ENCODE measurements at places on chromosomes 16 and 17. TPM values are rescaled to one million over a fixed set of nuclear protein-coding genes. Genes with fewer than 3 reads are reported as not detected.

DNA sequence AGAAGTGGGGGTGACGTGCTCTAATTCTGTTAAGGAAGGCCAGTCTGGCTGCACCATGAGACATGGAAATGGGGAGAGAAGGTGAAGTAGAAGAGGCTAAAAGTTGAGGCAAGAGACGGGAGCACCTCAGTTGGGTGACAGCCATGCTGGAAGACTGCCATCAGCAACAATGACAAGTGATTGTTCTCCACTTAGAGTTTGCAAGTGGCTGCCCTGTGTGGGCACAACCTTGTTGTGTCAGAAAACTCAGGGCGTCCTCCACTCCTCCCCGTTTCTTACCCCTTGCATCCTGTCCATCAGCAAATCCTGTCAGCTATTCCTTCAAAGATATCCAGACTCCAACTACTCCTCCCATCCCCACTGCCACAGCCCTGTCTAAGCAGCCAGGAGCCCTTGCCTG lies 17.6 kb downstream of the CES1 start:
- DNase-seq = no peak

GRCh38 chr16:31198207-31198882 lies 4.2 kb downstream of the PYCARD start:
- DNase-seq = no peak

GRCh38 chr17:36856903-36857381 lies 80.3 kb upstream of the LHX1 start:
- DNase-seq = no peak

GRCh38 chr17:7191069-7191468 lies 11.9 kb upstream of the ASGR1 start:
- DNase-seq = no peak

DNA sequence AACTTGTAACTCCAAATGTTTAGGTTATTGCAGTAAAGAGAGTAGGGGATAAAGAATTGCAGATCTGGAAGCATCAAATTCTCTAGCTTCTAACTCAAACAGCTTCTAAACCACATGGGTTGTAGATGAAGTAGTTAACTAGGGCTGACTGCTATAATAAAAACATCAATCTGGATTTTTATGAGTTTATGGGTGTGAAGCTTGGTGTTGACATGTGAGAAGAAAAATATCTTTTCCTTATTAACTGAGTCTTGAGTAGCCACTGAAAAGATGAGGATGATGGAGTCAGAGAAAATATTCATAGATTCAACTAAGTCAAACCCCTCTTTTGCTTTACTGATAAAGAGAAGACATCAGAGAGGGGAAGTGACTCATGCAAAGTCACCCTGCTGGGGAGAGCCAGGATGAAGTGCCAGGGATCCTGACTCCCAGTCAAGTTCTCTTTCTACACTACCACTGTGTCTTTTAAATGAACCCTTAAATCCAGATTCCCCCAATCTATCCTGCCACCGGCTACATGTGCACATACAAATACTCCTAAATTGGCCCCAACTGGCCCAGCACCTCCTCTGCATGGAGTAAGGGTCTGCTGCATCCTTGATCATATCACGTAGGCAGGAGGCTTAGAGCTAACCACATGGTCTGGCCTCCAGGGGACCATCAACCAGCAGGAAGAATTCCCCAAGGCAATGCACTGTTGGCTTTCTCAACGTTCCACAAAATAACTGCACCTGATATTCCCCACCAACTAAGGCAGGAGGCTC lies 264.0 kb upstream of the CCL2 start:
- no peak for DNase-seq

GRCh38 chr17:30253312-30253711 lies 17.8 kb upstream of the SLC6A4 start:
- no peak for DNase-seq

GRCh38 chr16:68281368-68282063 lies 17.2 kb downstream of the SLC7A6 start:
- DNase-seq = no peak

DNA sequence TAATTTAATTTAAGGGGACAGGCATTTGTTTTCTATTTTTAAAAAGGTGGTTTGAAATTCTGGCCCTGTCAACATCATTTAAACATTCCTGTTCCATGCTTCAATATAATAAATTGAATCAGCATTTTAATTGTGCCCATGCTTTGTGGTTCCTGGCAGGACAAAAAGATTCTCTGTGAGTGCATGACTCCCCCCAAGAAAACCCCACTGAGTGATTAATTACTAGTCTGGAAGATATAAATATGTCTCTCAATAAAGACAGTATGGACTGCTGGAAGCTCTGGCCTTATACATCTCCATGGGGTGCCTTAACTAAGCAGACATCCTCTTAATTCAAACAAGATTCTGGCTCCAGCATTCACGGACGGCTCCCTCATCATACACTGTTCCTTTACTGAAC lies 95.0 kb upstream of the PSMD7 start:
- no peak for DNase-seq

DNA sequence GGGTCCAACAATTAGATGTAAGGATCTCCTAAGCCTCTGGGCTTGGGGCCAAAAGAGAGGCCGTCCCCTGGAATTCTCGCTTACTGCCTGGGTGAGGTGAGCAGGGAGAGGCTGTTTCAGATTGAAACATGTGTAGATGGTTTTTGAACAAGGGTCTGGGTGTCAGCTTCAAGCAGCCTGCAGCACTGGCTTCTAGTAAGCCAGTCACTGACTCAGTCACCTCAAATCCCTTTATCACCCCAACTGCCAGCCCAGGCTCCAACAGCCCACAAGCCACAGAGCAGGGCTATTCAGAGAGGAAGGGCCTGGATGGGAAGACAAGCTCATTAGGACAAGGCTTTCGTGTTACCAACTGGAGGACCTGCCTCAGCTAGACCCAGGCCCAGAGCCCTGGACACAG lies 180.2 kb downstream of the CCT6B start:
- no peak for DNase-seq

DNA sequence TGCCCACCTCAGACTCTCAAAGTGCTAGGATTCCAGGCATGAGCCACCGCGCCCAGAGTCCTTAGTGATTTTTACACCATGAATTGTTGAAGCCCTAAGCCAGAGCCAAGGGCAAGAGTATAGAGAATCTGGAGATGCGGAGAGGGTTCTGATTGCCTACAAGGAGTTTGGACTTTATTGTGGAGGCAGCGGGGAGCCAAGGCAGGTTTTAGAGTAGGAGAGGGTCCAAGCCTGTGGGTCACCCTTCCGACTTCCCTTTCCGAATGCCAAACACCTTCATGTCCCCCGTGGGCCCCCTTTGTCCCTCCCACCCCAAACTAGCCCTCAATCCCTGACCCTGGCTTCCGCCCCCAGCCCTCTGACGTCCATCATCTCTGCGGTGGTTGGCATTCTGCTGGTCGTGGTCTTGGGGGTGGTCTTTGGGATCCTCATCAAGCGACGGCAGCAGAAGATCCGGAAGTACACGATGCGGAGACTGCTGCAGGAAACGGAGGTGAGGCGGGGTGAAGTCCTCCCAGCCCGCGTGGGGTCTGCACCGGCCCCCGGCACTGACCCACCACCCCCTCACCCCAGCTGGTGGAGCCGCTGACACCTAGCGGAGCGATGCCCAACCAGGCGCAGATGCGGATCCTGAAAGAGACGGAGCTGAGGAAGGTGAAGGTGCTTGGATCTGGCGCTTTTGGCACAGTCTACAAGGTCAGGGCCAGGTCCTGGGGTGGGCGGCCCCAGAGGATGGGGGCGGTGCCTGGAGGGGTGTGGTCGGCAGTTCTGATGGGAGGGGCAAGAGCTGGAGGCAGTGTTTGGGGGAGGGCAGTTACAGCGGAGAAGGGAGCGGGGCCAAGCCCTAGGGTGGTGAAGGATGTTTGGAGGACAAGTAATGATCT lies 7.1 kb downstream of the MIEN1 start:
- peak; percentile 76 for DNase-seq

- DNase-seq = no peak
Measured at GRCh38 chr17:2374549-2375285, 26.1 kb downstream of the MNT start.

GRCh38 chr16:23499801-23500200 lies 10.5 kb downstream of the GGA2 start:
- peak; percentile 52 for DNase-seq

- DNase-seq = no peak
Measured at GRCh38 chr17:17032131-17032692, 10.0 kb upstream of the MPRIP start.

DNA sequence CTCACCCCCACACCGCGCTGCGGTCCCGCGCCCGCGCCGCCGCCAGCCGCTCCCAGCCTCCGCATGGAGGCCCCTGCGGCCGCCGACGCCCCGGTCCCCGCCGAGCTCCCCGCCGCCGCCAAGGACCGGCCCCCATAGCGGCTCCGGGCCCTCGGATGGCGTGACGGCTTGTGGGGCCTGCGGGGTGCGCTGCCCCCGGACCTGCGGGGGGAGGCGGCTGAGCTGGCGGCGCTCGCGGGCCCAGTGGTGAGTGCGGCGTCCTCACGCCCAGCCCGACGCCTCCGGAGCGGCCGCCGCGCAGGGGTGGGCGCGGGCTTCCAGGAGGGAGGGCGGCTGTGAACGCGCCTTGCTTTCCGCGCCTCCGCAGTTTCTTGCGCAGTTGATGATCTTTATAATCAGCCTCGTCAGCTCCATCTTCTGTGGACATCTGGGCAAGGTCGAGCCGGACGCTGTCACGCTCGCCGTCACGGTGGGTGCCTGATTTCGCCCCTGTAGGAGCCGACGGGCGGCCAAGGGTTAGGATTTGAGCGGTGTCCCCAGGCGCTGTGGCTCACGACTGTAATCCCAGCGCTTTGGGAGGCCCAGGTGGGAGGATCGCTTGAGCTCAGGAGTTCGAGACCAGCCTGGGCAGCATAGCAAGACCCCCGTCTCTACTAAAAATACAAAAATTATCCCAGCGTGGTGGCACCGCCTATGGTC lies 46.4 kb downstream of the SLC47A1 start:
- DNase-seq = peak; percentile 30

GRCh38 chr17:19579192-19579761 lies 45.6 kb downstream of the SLC47A1 start:
- DNase-seq = peak; percentile 35

DNA sequence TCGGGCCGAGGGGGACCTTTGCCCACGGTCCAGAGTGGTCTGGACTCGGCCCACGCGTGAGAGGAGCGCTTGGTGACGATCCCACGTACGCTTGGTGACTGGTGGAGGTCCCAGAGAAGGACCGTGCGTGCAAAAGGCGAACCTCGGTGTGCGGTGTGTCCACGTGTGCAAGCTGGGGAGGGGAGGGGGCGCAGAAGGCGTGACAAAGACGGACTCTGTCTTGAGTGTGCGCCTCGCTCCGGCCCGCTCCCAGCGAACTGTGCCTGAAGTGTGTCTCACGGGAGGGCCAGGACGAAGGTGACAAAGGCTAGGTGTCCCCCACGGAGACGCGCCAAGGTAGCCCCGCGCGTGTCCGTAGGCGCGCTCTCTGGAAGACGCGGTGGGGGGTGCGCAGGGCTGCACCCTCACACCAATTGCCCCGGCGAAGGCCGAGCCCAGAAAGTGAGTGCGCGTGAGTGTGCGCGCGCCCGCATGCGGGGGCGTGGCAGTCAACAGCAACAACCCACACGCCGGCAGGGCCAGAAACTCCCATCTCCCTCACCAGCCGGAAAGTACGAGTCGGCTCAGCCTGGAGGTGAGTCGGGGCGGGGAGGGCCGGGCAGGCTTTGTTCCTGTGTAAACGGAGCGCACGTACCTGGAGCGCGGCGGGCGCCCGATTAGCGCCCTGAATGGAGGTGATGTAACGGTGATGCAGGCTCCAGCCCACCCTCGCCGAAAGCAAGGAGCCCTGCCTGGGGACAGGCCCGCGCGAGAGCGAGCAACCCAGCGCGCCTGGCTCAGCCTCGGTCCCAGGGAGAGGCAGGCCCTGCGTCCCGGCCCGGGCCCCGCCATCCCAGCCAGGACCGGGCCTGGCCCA lies at the start of gene GPRC5C:
Gene GPRC5C, plus strand, starts transcription at position 521 of the 856 bp plus-strand sequence. CDS start 7,689 bp downstream, outside the sequence.
- DNase-seq = peak; percentile 82

DNA sequence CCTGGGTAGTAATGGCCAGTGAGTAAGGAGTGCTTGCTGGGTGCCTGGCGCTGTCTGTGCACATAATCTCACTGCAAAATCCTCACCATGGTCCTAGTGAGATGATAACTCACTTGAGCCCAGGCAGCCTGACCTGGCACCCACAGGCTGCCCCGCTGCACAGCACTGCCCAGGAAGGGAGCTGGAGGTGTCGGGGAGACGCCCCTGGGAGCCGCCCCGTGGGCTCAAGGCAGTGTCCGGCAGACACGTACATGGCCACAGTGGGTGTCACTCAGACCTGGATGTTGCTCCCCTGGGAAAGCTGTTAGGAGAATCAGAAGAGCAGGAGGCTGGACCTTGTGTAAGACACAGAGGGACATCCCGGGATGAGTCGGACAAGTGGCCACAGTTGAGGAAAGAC lies 44.2 kb downstream of the BEAN1 start:
- DNase-seq = no peak

GRCh38 chr17:8147141-8147804 lies 4.9 kb downstream of the PER1 start:
- no peak for DNase-seq

GRCh38 chr16:89431158-89431584 lies 59.2 kb downstream of the ANKRD11 start:
- DNase-seq = no peak

GRCh38 chr16:76956394-76956793 lies 234.6 kb upstream of the MON1B start:
- DNase-seq = no peak

DNA sequence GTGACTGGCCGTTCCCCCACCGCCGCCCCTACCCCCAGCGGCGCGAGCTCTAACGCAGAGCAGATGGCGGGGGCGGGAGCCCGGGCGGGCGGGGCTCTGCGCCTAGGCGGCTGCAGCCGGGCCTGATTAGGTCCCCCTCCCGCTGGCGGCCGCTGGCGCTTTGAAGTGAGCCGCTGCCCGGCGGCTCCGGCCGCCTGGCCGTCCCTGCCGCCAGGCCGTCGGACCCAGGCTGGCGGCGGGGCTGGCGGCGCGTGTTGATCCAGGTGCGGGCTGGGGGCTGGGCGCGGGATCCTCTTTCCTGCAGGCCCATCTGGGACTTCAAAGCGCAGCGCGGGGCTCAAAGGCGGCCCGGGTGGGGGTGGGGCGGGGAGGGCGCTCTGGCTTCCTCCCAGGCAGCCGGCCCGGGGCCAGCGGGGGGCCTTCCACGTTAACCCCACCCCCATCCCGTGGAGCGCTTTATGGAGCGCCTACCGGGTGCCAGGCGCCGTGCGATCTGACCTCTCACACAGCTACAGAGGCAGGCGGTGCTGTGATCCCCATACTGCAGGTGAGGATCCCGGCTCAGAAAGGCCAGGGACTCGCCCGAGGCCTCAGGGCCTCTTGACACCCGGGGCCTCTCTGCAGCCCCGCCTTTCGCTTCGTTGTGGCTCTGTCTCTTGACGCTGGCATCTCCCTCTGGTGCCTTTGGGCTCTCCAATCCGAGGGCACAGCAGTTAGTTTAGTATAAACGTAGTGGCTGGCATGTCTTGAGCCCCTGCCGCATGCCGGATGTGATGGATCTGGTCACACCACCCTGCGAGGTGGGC lies 80.0 kb upstream of the NKD1 start:
- DNase-seq = peak; percentile 76

DYNLRB2 gene
- total RNA-seq = not detected

KRT32 gene
- total RNA-seq = not detected

ABCA10 gene
- not detected for total RNA-seq

TM4SF5 gene
- total RNA-seq = not detected

FGF11 gene
- 28.0 TPM for total RNA-seq
